ENCODE measurements at places on chromosomes 13 and 19.

- DNase-seq = no peak
These were observed 863.9 kb upstream of the GPC6 start for GRCh38 chr13:92362717-92363116.

GRCh38 chr13:25149711-25150110 is 22.4 kb downstream of the AMER2 start:
- no peak for DNase-seq

DNA sequence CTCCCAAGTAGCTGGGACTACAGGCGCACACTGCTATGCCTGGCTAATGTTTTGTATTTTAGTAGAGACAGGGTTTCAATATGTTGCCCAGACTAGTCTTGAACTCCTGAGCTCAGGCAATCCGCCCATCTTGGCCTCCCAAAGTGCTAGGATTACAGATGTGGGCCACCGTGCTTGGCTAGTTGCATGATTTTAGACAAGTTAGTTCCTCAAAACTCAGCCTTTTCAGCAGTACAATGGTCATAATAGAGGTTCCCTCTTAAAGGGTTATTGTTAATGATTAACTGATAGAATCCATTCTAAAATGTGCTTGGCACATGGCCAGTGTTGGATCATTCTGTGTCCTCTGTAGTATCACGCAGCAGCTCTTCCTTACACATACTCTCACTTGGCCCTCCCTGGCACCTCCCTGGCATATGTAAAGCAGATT is 19.5 kb upstream of the IFT88 start:
- DNase-seq = no peak

DNA sequence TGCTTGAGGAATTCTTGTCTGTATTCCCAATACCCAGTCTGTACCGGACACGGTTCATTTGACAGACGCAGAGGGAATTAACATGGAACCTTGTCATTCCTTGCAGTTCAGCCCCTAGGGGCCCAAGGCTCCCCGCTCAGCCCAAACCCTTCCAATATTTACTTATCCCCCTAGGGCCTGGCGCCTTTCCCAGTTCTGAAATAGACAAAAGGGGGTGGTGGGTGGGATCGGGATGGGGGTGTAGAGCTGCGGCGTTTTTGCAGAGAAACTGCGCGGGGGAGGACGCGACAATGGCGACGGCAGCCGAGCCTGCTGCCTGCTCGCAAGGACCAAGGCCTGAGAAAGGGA is 583 bp downstream of the AKAP8L start:
- peak; percentile 19 for DNase-seq

GRCh38 chr19:56269348-56269747 is 3.2 kb upstream of the EDDM13 start:
- no peak for DNase-seq

All from NCI-H2081 treated with DMSO at 0.1 percent for 48 hours (cell line).